ENCODE measurements at places on chromosomes 2 and 18.

- DNase-seq, result no peak
These were observed 93.3 kb downstream of the HS1BP3 start for GRCh38 chr2:20557635-20558034.

- DNase-seq, result peak; percentile 87
These were observed 33.7 kb upstream of the ZNF516 start for GRCh38 chr18:76528477-76529432.

DNA sequence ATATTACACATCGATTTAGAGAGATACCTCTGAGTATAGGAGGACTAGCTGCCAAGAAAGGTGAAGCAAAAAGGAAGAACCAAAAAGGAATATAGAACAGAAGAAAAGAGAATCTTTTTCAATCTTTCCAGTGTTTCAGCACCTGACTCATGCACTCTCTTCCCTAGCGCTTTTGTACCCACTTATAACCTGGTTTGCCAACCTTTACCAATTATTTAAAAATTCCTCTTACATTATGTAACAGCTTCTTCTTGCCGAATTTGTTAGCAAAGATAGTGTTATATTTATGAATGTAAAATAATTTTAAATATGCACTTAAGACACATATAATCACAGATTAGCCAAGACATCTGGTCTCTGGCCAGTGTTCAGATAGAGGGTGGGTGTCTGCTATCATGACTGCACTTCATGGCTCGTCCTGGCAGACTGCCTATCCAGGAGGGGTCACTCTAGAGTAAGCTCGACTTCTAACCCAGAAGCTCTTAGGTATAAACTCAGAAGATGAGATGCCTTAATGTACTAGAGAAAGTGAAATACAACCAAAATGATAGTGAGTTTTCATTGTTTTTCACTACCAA, 122.9 kb downstream of the ATAD2B start:
- no peak for DNase-seq

- no peak for DNase-seq
These were observed 142.7 kb downstream of the CDH20 start for GRCh38 chr18:61475931-61476330.

All from NCI-H748 treated with DMSO at 0.1 percent for 48 hours (cell line).